ENCODE measurements at places on chromosomes 3 and 15.
A peak's percentile ranks its signal among the peaks of the same experiment; 100 is the strongest.

DNA sequence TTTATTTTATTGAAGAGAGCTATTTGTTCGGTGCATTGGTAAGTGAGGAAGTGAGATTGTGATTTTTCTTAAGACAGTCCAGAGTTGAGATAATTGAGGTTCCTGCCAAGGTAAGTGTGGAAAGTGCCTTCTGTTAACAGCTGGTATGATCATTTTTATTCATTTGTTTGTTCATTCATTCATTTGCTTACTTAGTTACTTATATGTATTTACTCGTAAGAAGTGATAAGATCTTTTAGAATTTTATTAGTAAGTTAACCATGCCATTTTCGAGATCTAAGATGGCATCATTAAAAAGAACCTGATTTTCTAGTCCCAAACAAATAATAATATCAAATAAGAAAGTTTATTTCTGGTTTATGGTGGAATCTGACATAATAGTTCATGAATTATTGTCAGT, 150.0 kb downstream of the GHSR start:
- no peak for DNase-seq

- DNase-seq, result peak; percentile 58
These were observed 873 bp downstream of the CAPN7 start for GRCh38 chr3:15206662-15207576.

DNA sequence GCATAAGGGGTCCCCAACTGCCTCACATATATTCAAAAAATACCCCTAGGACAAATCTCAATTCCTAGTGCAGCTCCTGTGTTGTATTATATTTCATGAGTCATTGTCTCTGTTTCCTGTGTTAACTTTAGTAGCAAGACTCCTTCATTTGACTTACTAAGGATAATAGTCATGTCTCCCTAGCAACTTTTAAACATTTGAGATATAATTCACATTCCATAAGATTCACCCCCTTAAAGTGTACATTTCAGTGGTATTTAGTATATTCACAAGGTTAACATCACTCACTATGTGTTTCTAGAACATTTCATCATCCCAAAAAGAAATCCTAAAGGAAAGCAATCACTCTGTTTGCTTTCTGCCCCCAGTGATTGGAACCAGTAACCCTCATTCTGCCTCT, 121.3 kb upstream of the WNT7A start:
- DNase-seq, result no peak

GRCh38 chr3:110533089-110533488, 538.5 kb upstream of the NECTIN3 start:
- no peak for DNase-seq

- no peak for DNase-seq
These were observed 72.9 kb downstream of the MEGF11 start for GRCh38 chr15:66180531-66181097.

GRCh38 chr3:52032702-52033408, 23.5 kb downstream of the DUSP7 start:
- no peak for DNase-seq

- no peak for DNase-seq
These were observed 397.7 kb downstream of the MAGI1 start for GRCh38 chr3:65641045-65641444.

DNA sequence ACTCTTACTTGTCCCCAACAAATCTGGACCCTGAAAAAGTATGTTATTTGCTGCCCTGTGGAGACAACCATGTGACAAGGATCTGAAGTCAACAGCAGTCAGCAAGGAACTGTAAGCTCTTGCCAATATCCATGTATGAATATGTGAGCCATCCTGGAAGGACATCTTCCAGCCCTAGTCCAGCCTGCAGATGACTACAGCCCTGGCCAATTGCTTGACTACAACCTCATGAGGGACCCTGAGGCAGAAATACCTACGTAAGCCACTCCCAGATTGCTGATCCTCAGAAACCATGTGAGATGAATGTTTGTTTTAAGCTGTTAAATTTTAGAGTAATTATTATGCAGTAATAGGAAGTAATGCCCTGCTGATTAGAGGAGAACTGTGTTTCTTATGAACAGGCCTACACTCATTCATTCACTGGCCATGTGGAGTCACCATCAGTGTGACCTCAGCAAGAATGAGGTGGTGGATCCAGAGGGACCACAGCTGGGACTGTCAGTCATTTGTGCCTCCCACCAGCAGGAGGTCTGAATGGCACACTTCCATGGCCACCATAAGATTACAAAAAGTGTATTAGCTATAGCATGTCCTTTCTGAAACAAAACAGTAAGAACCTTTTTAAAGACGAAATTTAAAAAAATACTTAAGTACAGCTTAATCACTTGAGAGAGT, 92.6 kb downstream of the TFDP2 start:
- no peak for DNase-seq

DNA sequence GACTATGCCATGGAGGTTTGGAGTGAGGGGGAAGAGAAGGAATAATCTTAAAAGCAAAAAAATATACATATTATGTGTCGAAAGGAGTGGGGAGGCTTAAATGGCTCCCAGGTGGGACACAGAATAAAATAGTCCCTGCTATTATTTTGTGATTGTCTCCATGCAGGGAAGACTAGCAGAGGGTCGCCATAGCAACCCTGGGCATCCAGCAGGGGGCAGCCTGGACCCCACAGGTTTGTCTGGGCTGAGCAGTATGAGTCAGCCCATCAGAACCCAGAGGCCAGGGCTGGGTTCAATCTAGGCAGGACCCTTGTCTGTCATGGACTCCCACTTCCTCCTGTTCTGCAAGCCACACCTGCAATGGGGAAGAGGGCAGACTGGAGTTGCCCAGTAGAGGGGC, 17.6 kb upstream of the LINGO1 start:
- DNase-seq, result no peak

- DNase-seq, result no peak
These were observed 36.8 kb upstream of the NIT2 start for GRCh38 chr3:100297784-100298183.

GRCh38 chr3:46998121-46998851, 18.8 kb downstream of the NBEAL2 start:
- DNase-seq, result peak; percentile 46

DNA sequence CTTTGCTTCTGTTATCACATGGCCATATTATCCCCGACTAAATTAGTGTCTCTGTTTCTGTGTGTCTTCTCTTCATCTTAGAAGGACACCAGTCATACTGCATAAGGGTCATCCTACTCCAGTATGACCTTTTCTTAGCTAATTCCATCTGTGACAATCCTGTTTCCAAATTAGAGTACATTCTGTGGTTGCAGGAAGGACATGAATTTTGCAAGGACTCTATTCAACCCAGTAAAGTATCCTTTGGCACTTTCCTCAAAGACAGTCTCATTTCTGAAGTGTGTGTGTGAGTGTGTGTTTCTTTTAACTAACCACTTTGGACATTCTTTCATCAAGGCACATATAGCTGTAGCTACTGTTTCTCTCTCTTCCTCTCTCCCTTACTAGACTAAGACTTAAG, 15.2 kb upstream of the MME start:
- no peak for DNase-seq

DNA sequence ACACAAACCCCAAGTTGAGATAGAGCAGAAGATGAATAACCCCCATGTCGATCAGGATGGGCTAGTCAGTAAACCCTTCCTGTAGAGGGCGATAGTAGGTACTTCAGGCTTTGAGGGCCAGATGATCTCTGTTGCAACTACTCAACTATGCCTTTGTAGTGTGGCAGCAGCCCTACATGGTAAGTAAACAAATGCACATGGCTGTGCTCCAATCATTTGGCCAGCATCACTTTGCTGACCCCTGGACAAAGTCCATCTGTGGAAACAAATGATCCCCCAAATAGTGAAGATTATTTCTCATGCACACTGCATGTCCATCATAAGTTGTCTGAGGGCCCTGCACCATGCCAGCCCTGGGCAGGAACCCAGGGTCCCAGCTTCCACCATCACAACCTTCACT, 402.2 kb upstream of the PROK2 start:
- DNase-seq, result peak; percentile 9

GRCh38 chr3:122784436-122784835, 9.2 kb downstream of the HSPBAP1 start:
- DNase-seq, result no peak

DNA sequence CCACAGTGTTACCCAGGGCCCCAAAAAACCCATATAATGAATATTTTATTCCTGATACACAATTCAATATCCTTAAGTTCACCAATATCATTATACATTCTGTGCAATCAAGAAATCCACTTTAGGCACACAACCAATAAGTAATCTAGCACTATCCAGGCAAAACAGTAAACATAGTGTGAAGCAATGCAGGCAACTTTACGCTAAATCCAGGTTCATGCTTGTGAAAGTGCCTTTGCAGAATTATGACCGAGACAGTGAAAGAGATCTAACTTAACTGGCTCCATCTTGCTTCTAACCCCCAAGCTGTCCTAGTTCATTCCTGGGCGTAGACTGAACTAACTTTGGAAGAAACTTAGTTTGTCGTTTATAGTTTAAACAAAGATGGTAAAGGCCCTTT, 34.2 kb upstream of the INO80 start:
- no peak for DNase-seq

GRCh38 chr3:100266531-100266930, 5.7 kb downstream of the TBC1D23 start:
- no peak for DNase-seq

GRCh38 chr15:47203993-47204392, 513.3 kb upstream of the SEMA6D start:
- DNase-seq, result no peak

DNA sequence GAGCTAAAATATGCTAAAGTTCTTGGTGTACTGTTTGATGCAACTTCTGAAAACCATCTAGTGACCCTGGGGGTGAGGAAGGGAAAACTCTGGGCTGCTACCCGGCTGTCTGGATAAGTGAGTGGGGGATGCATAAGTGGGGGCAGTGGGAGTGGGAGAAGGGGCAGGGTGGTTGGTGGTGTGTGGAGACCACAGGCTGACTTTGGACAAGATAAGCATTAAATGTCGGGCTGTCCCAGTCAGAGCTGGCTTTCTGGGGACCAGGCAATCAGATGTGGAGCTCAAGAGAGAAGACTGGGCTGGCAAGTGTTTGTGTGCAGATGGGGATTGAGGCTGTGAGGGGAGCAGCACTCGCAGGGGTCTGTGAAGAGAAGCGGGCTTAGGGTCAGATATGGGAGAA, 11.0 kb upstream of the XIRP1 start:
- no peak for DNase-seq

- no peak for DNase-seq
These were observed 61.7 kb upstream of the GLCE start for GRCh38 chr15:69098771-69099170.

GRCh38 chr3:130894130-130894985, 474 bp downstream of the ATP2C1 start:
- DNase-seq, result peak; percentile 38

DNA sequence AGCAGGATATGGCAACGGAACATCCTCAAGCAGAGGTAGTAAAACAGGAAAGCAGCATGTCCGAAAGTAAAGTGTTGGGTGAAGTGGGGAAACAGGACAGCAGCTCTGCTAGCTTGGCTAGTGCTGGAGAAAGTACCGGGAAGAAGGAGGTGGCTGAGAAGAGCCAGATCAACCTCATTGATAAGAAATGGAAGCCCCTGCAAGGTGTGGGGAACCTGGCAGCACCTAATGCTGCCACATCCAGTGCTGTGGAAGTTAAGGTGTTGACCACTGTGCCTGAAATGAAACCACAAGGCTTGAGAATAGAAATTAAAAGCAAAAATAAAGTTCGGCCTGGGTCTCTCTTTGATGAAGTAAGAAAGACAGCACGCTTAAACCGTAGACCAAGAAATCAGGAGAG, 14.3 kb upstream of the ZBTB47 start:
- no peak for DNase-seq

DNA sequence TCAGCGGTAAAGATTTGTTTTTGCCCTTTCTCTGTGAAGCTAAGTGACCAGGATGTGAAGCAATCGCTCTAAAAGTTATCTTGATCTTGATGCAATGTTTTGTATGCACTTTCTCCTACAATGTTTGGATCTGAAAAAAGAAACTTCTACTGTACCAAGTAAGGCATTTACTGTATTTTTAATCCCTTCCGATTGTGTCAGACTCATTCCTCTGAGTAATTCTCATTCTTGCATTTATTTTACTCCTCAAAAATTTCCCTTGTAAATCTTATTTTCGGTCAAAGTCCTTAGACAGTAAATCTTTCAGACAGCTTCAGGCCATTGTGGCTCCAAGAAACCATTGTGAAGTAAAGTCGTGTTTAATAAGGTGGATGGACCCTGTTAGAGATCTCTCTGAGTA, 141.9 kb downstream of the TP63 start:
- DNase-seq, result no peak

GRCh38 chr15:61724251-61724939, 335.9 kb downstream of the VPS13C start:
- no peak for DNase-seq

- no peak for DNase-seq
These were observed 71.0 kb downstream of the CRYBG3 start for GRCh38 chr3:97892852-97893251.

DNA sequence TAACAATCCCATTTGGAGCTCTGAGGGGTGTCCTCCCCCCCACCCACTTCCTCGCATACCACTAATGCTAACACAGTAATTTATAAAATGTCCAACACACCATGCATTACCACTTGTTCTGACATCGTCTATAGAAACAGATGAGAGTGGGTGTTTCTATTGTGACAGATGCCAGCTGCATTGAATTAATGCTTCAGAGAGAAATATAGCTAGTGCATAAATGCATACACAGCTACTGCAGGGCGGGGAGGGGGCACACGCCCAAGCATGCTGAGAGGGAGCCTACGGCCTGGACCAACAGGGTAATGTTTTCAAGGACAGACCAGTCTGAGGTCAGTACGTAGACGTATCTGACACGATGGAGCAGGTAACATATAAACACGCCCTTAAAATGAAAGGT, 106.0 kb upstream of the FEZF2 start:
- no peak for DNase-seq

DNA sequence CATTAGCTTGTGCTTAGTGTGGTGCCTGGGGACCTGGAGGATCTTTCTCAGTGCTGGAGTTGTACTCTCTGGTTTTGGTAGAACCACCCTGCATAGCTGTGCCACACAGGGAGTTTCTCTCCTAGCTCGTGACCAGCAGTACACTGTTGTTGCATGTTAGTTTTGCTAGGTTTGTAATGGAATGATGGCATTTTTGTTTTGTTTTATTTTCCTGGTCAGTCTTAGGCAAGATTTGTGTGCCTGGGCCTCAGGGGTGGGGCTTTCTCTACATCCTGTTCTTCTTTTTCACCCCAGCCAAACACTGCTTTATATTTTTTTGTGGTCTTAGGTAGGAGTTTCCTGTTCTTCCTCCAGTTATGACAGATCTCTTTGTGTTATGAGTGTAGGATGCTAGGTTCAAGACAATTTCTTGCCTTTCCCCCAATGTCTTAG, 534.5 kb upstream of the KCNMB2 start:
- DNase-seq, result no peak

- no peak for DNase-seq
These were observed 34.7 kb downstream of the EPHB1 start for GRCh38 chr3:134829721-134830120.

All from T-helper 1 cell (primary cell).